Psoas muscle (tissue), 8 donors: ENCODE measurements at places on chromosomes 13 and 19.

GRCh38 chr13:39451301-39451700 lies 151.7 kb downstream of the LHFPL6 start:
- H3K27me3 ChIP-seq, result no peaks in the 10 kb centered on the region
- peak overlapping the region; percentile 13 for H3K27ac ChIP-seq
- peaks cover 46% of the 10 kb centered on the region for H3K4me1 ChIP-seq
- H3K4me3 ChIP-seq, result no peak overlapping the region

- H3K4me3 ChIP-seq, result no peak overlapping the region
- peaks cover 29% of the 10 kb centered on the region for H3K4me1 ChIP-seq
- DNase-seq, result no peak
These were observed 163.7 kb downstream of the KLF12 start for GRCh38 chr13:73970421-73971055.

GRCh38 chr19:17751912-17752273 lies 616 bp downstream of the FCHO1 start:
- H3K36me3 ChIP-seq, result no peaks in the 10 kb centered on the region
- DNase-seq, result no peak
- no peak overlapping the region for H3K27ac ChIP-seq
- no peak overlapping the region for H3K4me3 ChIP-seq
- H3K27me3 ChIP-seq, result peaks cover 7% of the 10 kb centered on the region

- peaks cover 19% of the 10 kb centered on the region for H3K4me1 ChIP-seq
- H3K27me3 ChIP-seq, result no peaks in the 10 kb centered on the region
- DNase-seq, result no peak
- H3K4me3 ChIP-seq, result no peak overlapping the region
These were observed 56.5 kb downstream of the CDK8 start for GRCh38 chr13:26310470-26310869.
